ENCODE measurements at places on chromosomes 3 and 15.

GRCh38 chr15:27456807-27457206 lies 485.8 kb downstream of the GABRG3 start:
- no peak for DNase-seq

- DNase-seq, result no peak
These were observed 22.0 kb upstream of the SPTSSB start for GRCh38 chr3:161393310-161393709.

DNA sequence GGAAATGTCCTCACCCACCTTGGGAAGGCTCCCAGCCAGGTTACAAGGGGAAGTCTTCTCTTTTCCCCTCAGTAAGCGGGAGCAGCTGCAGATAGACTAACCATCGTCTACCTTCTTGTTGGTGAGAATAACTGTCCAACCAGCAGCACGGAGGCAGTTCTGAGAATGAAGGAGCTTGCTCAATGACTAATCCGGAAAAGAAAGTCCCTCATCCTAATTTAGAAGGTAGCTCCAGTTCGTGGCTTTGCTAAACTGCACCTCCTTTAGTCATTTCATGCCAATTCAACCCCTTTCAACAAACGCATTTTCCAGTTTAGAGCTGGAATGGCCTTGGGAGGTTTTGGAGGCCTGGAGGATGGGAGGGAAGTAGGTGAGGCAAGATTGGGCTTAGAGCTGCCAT lies 527.4 kb upstream of the PROK2 start:
- DNase-seq, result no peak

GRCh38 chr15:84006421-84006820 lies 229.2 kb upstream of the GOLGA6L4 start:
- no peak for DNase-seq

Data from T follicular helper cell (primary cell).